NCI-H1417 treated with DMSO at 0.1 percent for 48 hours (cell line): ENCODE measurements at places on chromosomes 3 and 15.
A peak's percentile ranks its signal among the peaks of the same experiment; 100 is the strongest.

DNA sequence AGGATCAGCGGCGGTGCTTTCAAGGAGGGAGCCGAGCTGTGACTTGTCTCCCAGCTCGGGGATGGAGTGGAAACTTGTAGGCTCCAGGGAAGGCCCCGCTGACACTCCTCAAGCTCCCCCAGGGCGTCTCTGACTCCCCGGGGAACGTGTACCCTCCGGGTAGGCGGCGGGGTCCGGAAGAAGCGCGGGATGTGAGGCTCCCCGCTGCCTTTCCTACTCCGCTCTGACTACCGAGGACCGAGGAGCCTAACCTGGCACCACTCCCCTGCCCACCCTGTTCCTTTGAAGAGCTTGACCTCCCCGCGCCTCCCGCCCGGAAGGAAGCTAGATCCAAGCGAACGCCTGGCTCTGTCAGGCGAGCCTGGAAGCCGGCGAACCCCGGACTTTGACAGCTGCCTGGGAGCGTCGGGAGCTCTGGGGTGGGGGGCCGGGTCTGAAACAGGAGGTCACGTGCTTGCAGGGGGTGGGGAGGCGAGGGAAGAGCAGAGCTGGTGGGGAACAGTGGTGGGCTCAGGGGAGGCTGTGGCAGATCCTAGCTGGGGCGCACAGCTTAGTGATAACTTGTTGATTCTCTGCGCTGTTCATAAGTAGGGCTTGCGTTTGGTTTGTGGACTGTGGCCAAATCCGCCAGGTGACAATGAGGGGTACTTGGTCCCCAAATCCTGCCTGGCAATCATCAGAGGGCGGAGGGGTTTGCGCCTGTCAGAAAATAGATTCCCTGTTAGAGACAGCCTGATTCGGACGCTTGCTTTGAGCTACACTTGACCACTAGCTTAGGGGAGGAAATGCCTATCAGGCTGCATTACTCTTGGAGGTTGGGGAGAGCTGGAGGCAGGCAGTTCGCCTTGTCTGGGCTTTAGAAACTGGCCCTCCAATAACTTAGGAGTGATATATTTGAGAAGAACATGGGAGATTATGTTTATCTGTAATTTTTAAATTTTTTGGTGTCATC, 1.2 kb downstream of the CLSTN2 start:
- DNase-seq, result no peak

- no peak for DNase-seq
Observed at GRCh38 chr3:133853925-133854227, 41.8 kb downstream of the RAB6B start.

DNA sequence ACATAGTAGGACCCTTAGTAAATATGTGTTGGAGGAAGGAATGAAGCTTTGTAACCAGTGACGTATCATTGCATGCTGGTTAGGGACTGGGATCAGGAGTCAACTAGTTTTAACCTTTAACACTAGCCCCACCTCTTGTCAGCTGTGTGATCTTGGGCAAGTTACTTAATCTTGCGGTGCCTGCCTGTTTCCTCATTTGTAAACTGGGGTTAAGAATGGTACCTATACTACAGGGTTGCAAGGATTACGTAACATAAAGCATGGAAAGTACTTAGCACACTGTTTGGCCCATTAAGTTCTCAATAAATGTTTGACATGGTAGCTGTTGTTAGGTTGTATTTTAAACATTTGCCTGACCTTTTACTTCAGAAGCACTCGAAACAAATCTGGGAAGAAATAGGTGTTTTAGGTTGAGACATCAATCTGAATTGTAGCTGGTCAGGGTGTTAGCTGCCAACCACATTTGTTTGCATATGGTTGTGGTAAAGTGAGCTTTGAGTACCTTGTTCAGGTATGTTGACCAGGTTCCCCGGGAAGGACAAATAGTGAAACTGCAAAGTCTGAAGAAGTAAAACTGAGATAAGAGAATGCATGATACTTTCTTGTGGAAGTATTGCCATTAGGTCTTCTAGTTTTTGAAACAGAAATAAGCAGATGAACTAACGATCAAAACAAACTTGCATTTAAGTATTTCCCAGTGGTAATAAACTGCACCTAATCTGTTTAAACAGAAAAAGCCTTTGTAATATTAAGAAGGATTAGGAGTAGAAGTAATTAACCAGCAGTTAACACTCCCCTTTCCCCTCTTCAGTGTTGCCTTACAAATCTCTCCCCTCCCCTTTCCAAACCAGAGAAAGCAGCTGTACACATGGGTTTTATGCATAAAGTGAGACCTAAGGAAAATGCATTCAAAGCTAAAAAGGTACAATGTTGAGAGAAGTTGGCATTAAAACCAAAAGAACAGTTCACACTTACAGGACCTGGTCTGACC, 25.8 kb upstream of the SCAANT1 start:
- no peak for DNase-seq

- no peak for DNase-seq
Observed at GRCh38 chr3:46062679-46063078, 35.4 kb upstream of the XCR1 start.

DNA sequence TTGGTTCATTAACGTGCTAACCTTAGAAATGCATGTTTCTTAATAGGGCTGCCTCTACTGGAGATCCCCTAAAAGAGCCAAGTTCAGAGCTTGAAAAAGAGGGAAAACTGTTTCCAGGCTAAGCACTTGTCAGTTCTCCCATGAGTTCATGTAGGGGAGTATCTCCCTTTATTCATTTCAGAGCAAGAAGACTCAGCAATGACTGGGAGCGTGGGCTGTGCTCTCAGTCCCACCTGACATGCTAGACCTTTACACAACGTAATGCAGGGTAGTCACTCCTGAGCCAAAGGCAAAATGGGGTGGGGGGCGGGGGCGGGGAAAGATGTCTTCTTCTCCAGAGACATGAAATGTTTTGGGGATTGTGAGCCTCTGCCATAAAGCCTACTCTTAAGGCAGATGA, 420.1 kb upstream of the MCTP2 start:
- DNase-seq, result no peak

- DNase-seq, result peak; percentile 62
Observed at GRCh38 chr15:99100245-99101173, 4.4 kb upstream of the SYNM start.

DNA sequence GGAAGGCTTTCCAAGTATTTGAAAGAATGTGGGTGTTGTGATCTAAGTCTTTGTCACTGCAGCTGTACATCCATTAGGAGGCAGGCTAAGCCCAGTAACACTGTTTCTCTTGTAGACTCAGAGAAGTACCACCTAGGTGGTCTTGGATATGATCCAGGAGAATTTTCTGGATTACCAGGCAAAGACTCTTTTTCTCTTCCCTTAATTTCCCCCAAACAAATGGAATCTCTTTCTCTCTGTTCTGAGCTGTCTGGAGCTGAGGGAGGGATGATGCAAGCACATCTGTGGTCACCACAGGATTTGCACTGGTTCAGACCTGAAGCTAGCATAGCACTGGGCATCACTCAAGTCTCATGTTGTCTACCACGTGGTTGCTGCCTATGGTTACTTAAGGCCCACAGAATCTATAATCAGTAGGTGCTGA, 227.6 kb downstream of the NECTIN3 start:
- DNase-seq, result no peak

GRCh38 chr15:33994005-33994615, 25.8 kb downstream of the CHRM5 start:
- no peak for DNase-seq

DNA sequence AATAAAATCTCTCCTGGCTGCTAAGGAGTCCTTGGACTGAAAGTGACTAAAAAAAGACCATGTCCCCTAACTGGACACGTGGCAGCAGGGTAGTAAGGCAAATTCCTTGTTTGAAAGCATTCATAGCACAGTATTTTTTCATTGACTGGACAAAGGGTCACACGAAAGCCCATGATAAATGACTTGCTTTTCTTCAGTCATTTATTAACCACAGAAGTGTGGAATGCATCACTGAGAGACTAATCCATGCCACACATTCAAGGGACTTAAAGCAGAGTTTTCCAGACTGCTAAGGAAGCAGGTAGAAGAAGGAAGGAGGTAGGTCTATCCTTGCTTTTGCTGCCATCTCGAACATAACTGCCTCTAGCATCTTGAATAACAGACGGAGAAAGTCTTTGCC, 31.2 kb downstream of the CASR start:
- no peak for DNase-seq

DNA sequence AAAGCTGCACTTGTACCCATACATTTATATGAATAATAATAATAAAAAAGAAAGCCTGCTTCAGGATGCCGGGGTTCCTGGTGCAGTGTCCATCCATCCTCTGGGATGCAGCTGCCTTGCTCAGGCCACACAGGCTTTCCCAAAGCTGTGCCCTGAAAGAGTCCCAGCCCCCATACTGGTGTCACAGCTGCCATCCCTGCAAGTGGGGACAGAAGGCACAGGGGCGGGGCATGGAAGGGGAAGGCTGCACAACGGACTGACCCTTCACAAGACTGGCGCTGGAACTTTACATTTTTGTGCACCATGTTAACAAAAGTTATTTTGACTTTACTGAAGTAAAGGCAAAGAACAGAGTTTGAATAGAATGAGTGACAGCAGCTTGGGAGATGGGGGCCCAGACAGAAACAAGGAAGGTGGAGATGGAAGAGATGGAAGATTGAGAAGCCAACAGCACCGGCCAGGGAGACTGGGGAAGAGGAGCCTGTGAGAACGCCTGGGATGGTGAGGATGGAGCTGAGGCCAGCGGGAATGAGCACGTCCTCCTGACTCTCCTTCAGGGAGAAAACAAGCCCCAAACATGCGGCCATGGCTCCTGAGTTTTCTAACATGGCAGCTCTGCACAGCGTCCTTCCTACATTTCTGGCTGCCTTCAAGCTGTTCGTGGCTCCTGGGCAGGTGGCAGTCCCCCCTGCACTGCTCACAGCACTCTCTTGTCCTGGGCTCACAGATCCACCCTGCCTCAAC, 73.1 kb downstream of the ABTB1 start:
- DNase-seq, result no peak

DNA sequence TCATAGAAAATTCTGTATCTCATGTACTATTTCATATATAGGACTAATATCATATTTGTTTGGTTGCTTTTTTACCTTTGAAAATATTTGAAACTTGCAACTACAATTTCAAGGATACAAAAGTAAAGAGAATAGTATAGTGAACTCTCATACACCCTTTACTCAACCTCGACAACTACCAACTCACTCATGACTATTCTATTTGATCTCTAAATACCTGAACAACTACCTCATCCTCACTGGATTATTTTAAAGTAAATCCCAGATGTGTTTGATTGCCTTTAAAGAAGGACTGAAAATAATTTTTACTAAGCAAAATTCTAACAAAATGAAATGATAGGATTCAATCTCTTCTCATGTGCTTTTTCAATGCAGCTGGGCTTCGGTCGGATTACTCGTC, 12.1 kb downstream of the TMPRSS7 start:
- no peak for DNase-seq

DNA sequence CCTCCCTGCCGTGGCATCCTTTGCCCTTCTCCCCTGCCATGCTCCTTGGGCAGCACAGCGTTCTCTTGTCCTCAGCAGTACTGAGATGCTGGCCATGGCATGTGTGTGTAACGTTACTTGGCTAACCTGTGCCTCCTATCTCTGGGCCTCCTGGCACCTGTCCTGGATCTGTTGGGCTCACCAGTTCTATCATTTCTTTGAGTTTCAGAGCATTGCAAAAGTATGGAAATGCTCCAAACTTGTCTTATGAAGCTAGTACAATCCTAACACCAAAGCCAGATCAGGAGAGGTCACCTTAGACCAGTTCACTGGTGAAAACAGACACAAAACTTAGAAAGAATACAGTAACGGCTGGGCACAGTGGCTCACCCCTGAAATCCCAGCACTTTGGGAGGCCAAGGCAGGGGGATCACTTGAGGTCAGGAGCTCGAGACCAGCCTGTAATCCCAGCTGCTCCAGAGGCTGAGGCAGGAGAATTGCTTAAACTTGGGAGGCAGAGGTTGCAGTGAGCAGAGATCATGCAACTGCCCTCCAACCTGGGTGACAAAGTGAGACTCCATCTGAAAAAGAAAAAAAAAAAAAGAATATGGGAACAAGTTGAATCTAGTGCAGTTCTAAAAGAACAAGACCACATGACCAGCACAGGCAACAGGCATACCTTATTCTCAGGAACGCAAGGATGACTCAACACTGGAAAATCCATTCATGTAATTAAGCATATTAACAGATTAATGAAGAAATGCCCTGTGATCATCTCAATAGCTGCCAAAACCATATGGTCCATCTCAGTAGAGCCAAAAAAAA, 62.4 kb upstream of the TRPM1 start:
- DNase-seq, result no peak

GRCh38 chr15:65300924-65301441, 3.5 kb upstream of the RNU5B-1 start:
- DNase-seq, result no peak

- DNase-seq, result no peak
Observed at GRCh38 chr3:104911376-104911775, 455.3 kb upstream of the ALCAM start.

- no peak for DNase-seq
Observed at GRCh38 chr3:8365541-8365940, 136.1 kb upstream of the LMCD1 start.

DNA sequence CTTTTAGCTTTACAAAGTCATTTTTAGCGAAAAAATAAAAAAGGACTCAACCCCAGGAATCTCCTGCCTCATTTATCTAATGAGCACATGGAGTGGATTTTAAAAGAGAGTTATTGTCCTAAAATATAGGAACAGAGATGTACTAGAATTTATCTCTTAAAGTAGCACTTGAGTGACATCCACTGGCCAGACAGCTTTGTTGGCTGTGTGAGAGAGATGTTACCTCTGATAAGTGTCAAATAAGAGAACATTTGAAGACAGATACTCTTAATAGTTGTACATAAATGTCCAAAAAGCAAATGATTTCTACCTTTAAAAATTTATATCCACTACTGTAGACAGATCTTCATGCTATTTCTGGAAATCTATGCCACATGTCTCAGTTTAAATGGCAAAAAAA, 12.3 kb upstream of the MFSD1 start:
- no peak for DNase-seq

DNA sequence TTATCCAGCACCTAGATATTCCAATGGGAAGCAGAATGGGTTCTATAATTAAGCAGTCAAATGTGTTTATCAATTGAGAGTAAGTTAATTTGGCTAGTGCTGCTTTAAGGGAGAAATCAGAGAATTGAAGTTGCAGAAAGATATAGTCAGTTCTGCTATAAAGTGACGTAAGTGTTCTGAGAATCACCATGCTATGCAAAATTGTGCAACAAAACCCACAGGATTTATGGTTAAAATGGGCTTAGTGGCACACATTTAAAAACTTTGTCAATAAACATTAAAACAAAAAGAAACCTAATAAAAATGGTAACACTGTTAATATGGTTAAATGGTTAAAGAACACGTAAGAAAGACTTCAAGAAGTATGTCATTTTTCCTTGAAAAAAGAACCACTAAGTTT, 74.5 kb downstream of the TMEM108 start:
- DNase-seq, result no peak
